ENCODE measurements at places on chromosomes 2 and 18.
A peak's percentile ranks its signal among the peaks of the same experiment; 100 is the strongest.

DNA sequence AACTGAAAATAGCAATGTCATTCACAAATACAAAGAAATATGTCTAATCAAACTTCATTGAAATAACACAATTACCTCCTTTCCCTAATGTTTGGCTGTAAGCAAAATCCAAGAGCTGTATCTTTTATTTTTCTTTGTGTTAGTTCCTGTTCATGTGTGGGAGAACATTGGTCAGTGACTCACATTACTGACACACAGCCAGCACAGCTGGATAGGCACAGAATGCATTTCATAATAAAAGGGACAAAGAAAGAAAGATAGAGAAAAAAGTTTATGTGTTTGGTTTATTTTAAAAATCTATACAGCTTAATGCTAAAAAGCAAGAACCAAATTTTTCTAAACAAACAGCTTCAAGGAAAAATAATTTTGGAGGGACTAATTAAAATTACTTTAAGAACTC lies 185.6 kb upstream of the COL3A1 start:
- no peak for DNase-seq

DNA sequence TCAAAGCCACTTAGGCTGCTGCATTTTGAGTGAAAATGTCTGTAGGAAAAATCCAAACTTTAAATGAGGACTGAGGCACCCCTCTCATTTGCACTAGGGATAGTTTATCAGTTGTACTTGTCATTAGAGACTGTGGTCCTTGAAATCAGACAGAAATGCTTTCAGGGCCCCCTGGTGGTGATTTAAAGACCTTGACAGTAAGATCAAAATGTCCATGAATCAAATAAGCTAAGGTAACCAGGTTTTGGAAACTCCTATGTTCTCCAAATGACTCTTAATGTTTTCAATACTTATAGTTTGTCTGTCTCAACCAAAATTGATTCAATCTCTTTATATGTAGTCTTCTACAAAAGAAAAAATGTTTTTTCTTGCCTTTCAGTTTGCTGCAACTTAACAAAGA lies 28.8 kb upstream of the DDX18 start:
- peak; percentile 81 for DNase-seq

DNA sequence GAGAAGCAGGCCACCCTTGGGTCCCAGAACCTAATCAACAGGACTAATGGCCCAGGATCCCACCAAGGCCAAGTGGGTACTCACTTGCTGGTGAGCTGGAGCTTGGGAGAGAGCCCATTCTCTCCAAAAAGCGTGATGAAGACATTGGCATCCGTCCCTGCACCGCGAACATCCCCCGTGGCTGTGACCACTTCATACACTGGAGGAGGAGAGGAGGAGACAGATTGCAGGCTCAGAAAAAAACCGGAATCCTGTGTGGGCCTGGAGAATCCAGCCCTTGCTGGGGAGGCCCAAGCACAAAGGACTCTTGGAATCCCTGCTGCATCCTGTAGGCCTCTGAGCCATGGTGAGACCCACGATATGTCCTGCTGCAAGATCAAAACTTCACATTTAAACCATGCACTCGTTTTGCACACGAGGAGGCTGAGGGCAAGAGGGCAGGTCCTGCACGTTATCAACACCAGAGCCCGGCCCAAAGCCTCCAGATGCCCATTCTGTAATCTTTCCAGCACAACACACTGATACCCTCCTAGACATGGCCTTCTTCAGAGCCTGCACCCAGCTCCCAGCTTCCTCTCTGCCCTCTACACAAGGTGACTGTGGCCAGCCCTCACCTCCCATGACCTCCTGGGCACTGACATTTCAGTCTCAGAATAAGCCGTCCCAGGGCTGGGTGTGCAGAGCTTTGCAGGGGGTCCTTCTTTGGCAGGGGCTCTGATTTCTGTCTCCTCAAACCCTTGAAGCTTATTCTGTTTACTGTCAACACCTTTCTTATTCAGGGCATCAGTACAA lies 7.8 kb downstream of the LOXHD1 start:
- DNase-seq = no peak

DNA sequence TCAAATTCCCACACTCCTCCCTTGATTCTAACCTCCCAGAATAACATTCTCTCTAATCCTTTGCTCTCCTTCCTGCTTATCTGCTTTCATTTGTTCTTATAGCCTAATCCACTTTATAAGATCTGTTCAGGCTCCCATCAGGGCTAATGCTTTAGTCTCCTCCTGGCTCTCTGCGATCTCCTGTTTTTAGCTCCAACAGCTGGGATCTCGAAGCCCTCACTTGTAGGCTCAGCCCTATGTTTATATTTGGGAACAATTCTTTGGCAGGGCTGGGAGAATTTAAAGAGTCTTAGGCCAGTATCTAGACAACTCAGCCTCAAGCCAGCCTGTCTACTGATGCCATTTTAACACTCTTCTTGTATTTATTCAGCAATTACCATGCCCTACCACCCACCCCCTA lies 27.2 kb upstream of the RAPH1 start:
- DNase-seq = no peak

DNA sequence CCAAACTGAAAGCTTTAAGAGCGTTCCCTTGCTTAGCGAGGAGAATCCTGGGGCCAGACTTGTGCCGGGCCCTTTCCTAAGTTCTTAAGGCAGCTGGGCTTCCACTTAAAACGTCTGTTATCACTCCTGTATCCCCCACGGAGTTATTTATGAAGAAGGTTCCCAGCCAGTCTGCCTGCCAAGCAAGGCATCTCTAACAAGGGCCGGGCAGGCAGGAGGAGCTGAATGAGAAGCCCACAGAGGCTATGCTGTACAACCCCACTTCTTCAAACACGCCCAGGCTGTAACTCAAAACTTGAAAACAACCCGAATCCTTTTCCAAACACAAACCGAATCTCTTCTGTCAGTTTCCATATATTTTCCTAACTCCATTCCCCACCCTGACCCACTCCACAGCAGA lies 39.0 kb upstream of the ZFP36L2 start:
- DNase-seq = no peak

DNA sequence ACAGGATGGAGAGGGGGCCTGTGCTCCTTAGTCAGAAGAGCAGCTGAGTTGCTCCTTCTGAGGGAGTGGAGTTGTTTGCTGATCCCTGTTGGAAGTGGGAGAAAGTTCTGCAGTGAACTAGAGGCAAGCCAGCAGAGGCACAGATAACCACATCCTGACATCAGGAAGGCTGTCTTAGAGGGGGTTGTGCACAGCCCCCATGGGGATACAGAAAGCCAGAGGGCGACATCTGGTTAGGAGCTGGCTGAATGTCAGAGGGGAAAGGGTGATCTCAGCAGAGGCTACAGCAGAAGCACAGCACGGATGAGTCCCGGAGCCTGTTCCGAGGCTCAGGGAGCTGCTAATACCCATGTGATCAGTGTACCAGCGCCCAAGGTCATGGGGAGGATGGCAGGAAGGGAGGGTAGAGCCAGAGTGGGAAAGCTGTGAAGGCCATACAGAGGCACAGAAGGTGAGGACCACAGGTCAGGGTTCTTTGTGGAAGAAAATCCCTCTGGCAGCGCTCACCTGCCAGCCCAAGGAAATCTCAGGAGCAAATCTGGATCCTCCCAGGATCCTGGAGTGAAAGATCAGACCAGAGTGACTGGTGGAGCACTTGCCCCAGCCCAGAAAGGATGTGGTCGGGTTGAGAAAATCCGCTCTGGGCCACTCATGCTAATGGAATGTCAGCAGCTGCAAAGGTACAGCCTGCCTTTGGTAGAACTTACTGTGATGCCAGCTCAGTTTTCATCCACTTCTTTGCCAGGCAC lies 111.8 kb downstream of the STPG4 start:
- DNase-seq = no peak

DNA sequence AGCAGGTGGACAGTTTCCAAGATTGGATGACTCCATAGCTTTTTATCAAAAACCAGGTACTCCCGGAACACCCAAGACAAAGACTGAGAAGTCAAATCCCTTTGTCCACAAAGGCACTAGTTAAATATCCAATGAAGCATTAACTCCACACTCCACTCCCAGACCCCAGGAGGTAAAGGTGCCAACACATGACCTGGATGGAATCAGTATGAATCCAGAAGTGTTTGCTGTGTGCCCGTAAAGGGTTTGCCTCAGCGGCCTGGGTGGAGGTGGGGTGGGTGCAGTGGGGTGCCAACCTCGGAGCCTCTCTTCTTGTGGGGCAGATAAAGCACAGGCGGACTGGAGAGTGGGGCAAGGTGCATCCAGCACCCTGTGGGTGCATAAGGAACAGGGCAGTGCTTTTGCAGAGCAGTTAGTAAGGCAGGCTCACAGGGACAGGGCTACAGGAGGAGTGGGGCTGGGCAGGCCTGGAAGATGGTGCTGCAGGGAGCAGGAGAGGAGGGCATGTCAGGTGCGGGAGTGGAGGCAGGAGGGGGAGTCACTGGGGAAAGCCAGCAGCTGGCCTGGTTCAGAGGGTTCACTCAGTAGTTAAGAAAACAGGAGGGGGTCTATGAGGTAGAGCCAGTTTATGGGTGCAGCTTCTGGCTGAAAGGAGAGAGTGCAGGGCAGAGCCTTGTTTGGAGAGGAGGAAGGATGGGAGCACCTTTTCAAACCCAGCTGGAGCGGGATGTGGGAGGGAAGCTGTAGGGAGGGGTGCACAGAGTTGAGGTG lies 208.4 kb upstream of the SMAD2 start:
- DNase-seq = no peak

GRCh38 chr2:235607546-235608199 lies 113.8 kb downstream of the AGAP1 start:
- no peak for DNase-seq

GRCh38 chr2:186164325-186164724 lies 321.7 kb upstream of the ZC3H15 start:
- DNase-seq = no peak

DNA sequence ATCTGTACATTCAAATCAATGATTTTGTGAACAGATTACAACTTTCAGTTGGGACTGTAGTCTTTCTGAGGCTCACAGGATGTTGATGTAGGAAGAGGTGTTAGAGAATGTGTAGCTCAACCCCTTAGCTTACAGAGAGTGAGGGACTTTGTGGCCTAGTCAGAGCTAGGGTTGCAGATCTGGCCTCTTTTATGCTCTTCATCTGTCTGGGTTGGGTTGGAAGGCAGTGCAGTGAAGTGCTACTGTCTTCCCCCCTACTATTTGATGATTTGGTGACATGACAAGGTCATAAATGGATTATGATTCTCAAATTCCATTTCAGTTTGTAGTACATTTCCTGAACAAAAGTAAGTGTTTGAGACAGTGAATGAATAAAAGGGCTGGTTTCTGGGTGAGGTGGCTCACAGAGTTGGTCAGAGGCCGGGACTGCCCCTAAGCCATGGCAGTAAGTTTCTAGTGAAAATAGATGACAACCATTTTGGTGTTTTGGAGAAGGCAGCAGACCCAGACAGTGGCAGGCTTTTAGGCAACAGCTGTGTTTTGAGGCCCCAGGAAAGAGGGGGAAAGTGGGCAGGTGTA lies 21.6 kb downstream of the MAP4K4 start:
- DNase-seq = no peak

DNA sequence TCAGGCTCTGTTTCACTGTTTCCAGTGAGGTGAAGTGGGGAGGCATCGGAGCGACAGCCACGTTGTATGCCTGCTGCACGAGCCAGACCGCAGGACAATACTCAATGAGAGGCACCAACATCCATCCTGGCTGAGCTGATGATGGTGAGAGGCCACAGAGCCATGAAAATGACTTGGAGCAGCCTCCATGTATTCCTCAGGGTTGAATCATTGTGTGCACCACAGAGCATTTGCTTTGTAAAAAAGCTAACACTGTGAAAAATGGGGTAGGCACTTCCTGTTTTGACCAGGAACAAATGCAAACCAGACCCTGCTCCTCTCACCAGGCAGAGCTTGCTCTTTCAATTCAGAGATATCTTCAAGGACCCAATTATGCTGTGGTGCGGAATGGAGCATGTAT lies 87.2 kb downstream of the LPIN1 start:
- peak; percentile 38 for DNase-seq

DNA sequence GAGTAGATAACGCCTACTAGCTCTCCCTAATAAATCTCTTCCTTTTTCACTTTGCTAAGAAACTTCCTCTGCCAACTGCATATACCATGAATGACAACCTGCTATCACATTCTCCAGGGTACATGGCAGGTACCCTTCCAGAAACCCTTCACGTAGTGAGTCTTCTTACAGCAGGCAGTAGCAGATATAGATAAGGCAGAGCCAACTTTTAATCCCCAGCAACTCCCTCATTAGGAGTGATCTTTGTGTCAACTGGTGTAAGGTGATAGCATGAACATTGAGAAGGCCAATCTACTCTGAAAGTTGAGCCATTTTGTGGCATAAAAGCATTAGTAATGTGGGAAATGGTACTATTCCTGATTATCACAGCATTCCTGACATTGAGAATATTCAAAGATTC lies 5.7 kb upstream of the STK17B start:
- peak; percentile 80 for DNase-seq

GRCh38 chr18:38900031-38900430 lies 1334.4 kb upstream of the CELF4 start:
- DNase-seq = peak; percentile 62

GRCh38 chr2:391696-392095 lies 103.8 kb upstream of the ALKAL2 start:
- DNase-seq = no peak

DNA sequence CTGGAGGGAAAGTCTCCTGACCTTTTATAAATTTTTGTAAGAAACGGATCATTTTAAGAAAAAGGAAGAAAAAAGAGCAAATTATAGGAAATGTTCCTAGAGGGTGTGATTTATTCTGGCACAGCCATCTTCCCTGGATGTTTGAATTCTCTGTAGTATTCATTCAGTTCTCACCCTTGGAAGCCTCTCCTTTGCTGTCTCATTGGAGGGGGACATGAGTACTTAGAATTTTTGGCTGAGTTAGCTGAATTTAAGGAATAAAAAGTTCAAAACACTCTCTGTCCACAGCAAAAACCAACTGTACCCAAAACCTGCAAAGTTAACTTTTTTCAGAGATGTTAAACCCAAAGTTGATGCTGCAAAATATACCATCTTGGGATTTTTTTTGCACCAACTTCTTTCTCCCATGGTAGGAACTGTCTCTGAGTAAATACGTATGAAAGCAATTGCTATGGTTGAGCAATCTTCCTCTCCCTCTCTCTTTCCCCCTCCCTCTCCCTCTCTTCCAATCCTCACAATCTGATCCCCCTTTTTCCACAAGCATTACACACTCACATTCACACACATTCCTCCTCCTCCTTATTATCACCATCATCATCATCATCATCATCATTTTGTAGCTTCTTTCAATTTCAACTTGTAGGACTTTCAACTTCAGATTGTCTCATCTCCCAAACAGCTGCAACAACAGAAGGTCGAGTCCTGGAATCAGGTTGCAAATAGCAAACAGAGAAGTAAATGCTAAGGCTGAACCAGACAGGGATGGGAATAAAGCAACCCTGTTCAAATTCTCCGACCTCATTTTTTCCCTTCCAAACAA lies 183.7 kb downstream of the GFPT1 start:
- DNase-seq = no peak

- peak; percentile 46 for DNase-seq
Measured at GRCh38 chr2:181348107-181348837, 108.9 kb upstream of the ITGA4 start.
